ENCODE measurements at places on chromosomes 11 and 22.

GRCh38 chr11:59291228-59291627 lies 67.5 kb upstream of the OR5AN1 start:
- no peak for DNase-seq

GRCh38 chr11:126163074-126163700 lies 48.3 kb downstream of the RPUSD4 start:
- peak; percentile 86 for DNase-seq

DNA sequence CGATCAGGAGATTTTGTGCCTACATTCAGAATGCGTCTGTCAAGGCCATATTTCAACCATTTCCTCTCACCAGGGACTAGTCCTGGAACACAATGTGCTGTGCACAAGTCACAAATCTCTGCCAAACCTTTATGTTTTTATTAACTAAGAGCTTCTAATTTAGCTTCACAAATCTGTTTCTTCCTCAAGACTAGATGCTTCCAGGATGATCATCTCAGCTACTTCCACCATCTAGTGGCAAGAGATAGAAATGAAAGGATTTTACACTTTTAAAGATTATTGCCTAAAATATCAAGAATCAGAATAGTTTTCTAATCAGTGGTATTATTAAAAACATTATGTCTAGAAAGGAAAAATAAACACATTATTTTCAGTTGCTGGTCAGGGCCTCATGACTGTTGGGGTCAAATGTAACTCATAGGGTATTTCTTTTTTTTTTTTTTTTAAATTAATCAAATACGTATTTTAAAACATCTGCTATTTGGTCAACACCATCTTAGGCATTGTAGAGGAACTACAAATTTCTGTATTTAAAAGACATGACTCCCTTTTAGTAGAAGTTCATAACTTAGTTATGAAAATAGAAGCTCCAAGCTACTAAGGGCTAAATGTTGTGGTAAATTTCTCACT lies 1102.6 kb downstream of the DLG2 start:
- no peak for DNase-seq

- no peak for DNase-seq
Observed at GRCh38 chr11:86515297-86516094, 140.8 kb downstream of the CCDC81 start.

GRCh38 chr11:103031834-103032233 lies 60.1 kb downstream of the DCUN1D5 start:
- DNase-seq, result no peak

DNA sequence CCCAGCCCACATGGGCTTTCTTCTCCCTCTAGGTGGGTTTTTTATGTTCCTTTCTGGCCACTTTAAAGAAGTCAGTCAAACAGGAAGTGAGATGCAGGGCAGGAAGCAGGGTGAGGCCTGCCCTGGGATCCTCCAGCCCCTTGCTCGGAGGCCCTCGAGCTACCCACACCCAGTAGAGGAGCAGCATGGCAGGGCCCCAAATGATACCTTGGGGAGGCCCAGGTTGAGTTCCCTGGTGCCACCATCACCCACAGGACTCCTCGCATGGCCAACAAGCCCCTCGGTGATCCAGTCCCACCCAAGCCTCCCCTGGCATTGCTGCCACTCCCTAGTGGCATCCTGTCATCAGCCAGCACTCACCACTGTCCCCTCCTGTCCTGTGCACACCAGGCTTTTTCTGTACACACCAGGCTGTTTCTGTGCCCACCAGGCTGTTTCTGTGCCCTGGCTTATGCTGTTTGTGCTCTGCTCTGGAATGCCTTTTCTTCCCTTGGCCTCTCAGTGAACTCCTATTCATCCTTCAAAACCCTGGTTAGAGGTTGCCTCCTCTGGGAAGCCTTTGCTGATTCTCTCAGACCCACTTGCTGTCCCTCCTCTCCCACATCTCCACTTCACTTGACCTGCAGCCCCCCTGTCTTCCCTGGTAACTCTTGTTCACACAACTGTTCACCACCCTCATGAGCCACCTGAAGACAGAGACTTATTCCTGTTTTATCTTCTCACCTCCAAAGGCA lies 3.1 kb upstream of the PTGDR2 start:
- DNase-seq, result no peak

- no peak for DNase-seq
Observed at GRCh38 chr11:14500181-14500651, 605 bp upstream of the COPB1 start.

- no peak for DNase-seq
Observed at GRCh38 chr11:257766-258493, 20.3 kb upstream of the NLRP6 start.

DNA sequence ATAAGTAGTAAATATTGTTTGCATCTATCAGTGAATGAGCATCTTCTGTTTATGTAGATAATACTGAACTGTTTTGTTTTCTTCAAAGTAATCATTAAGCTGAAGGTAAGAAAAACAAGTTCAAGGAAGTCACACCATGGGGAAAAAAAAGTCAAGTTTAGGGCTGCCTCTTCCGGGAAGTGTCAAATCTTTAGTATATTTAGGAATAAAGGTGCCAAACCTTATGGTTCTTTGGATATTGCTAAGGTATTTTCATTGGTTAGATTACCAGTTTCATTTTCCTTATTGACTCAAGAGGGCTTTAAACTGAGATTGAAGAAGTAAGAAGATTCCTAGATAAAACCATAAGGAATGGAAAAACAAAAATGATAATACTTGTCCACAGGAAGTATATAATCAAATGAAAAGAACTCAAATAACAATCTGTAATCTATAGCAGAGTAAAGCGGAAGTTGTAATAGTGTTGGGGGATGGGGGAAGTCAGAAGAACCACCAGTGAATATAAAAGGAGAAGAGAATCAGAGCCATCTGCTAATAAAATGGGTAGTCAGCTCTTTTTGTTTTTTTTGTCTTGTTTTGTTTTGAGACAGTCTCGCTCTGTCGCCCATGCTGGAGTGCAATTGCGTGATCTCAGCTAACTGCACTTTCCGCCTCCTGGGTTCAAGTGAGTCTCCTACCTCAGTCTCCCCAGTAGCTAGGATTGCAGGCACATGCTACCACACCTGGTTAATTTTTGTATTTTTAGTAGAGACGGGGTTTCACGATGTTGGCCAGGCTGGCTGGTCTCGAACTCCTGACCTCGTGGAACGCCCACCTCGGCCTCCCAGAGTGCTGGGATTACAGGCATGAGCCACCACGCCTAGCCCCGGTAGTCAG lies 2.3 kb downstream of the ATM start:
- DNase-seq, result no peak

DNA sequence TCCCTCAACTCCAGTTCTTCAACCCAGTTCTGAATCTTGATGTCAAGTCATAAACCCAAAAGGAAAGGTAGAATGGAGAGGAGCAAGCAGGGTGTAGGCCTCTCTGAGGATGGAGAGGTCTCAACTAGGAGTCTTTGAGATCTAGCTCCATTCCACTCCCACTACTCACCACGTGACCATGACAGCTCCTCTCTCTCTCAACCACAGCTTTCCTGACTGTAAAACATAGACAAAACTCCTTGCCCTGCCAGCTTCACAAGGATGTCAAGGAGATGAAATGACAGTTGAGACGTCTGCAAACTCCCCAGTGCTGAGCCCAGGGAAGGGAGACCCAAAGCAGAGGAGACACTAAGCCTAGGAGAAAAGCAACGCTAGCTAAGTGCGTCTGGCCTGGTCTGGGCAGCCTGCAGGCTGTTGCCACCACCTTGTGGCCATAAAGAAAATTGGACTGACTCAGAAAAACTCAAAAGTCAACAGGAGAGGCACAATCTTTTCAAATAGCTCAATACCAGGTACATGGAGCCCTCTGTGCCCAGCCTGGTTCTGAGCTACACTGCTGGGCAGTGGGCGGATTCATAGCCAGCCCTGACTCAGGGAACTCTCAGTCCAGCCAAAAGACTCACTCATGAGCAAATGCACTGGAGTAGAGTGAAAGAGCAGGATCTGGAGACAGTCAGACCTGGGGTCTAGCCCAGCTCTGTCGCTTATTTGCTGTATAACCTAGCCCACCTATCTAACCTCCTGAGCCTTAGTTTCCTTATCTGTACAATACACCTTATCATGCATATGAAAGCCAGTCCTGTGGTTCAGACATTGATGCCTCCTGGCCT lies 3.4 kb downstream of the CLPB start:
- DNase-seq, result peak; percentile 57

GRCh38 chr11:134343646-134344045 lies 11.9 kb downstream of the GLB1L2 start:
- DNase-seq, result no peak

GRCh38 chr11:58594826-58595225 lies 16.0 kb downstream of the ZFP91 start:
- no peak for DNase-seq

- no peak for DNase-seq
Observed at GRCh38 chr11:69089258-69089657, 40.5 kb downstream of the TPCN2 start.

DNA sequence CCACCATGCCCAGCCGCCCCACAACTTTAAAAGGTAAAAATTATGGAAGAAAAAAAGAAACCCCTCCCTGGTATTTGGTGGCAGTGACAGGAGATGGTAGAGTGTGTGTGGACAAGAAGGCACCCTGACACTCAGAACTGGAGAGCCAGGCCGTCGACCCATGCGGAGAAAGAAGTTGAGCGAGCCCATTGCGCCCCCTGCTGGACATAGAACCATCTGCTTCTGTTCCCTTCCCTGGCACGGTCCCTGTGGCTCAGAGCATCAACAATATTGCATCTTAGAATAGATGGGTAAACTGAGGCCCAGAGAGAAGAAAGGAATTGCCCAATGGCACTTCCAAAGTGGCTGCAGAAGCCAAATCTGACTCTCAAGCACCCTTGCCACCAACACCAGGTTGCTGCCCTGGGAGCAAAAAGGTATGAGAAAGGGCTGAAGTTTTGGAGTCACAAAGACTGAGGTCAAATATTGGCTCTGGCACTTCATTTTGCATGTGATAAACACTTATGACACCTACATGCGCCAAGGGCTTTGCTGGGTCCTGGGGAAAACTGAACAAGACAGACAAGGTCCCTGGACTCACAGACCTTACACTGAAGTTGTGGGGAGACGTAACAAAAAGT lies 8.6 kb downstream of the MRPL11 start:
- peak; percentile 89 for DNase-seq

DNA sequence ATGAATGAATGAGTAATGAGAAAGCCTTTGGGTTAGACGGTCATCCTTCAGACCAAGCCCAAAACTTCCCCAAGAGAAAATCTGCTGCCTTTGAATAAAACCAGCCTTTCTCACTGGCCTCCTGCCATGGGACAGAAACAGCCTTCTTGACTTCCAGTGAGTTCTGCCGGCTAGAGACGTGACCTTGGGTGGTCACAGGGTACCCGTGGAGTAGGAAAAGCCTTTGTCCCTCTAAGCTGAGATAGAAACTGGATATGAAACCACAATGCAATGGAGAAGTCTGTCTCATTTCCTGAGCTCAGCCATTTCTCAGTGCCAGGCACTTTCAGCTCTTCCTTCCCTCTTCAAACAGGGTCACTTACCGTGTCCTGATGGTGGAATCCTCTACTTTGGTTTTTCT lies 21.2 kb upstream of the YWHAH start:
- no peak for DNase-seq

GRCh38 chr11:82405421-82405820 lies 328.2 kb downstream of the FAM181B start:
- DNase-seq, result no peak

- no peak for DNase-seq
Observed at GRCh38 chr11:123203934-123204333, 8.9 kb upstream of the CLMP start.

DNA sequence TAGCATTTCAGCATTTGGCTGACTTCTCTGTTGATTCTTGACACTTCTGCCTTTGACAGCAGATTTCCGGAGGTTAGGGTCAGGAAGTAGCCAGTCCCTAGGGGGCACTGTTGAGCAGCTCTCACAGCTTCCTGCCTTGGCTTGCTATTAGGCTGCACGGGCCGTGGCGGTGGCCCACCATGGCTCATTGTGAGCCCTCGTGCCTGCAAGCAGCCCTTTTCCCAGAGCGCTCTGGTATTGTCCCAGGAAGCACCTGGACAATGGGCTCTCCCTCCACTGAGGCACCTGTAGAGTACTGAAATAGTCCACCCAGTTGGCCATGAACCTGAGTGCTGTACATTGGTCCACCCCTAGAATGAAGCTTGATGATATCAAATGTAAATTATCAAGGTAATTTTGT lies 100.2 kb upstream of the GAL start:
- DNase-seq, result no peak

DNA sequence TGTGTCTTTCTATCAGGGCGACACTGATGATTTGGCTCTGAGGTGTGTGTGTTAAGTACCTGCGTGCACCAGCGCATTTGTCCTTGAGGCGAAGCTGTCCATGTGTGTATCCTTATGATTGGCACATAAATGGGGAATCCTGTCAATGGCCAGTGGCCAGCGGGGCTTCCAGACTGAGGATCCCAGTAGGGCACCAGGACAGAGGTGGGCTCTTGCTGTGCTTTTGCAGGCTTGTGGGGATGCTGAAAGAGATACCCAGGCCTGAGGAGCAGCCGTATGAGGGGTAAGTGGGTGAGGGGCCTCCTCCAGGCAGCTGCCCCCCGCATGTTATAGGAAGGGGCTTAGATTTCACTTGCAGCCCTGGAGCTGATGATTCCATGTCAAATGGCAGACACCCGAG lies 156.8 kb downstream of the ST3GAL4 start:
- DNase-seq, result no peak

DNA sequence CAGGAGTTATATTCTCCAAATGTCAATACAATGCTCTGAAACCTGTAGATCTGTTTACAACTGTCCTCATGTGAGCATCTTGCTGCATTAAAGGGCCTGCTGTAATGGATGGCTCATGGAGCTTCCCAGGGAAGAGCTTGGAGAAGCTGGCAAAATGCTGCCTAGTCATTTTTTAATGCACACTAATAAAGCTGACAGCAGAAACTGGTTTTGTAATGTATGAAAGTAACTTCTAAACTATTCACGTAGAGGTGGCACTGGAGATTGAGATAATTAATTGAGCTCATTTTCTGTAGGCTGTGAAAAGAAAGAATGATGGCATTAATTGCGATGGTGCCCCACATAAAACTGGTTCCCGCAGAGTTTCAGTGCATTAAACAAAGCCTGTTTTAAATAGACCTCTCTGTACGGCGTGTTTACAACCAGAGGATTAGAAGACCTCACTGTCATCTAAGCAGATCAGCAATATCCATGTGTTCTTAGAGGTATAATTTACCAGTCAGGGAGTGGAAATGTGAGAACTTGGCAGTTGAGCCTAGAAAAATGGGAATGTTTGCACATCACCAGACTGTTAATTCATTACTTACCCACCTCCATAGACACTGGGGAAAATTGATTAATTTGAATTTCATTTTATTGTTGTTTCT lies 16.0 kb downstream of the POLA2 start:
- no peak for DNase-seq

- DNase-seq, result no peak
Observed at GRCh38 chr22:38613588-38613987, 42.6 kb downstream of the FAM227A start.

GRCh38 chr22:48740731-48741405 lies 1086.8 kb downstream of the BRD1 start:
- no peak for DNase-seq

All from suprapubic skin (tissue), 4 donors.